ENCODE measurements at places on chromosomes 3 and 15. TPM values are rescaled to one million over a fixed set of nuclear protein-coding genes. Genes with fewer than 3 reads are reported as not detected.
A peak's percentile ranks its signal among the peaks of the same experiment; 100 is the strongest.

The ARNT2 gene
- total RNA-seq = not detected

The MASP1 gene
- total RNA-seq = not detected

The GP9 gene
- not detected for total RNA-seq

The SHC4 gene
- 0.33 TPM for total RNA-seq

The ANKRD63 gene
- total RNA-seq = not detected

The TRIM69 gene
- total RNA-seq = 33.7 TPM

The CPLX3 gene
- 1.5 TPM for total RNA-seq

The DOCK3 gene
- total RNA-seq = not detected

The ACKR4 gene
- total RNA-seq = 3.8 TPM

GRCh38 chr3:59079962-59080361 is 30.1 kb upstream of the CFAP20DC start:
- no peak for DNase-seq

DNA sequence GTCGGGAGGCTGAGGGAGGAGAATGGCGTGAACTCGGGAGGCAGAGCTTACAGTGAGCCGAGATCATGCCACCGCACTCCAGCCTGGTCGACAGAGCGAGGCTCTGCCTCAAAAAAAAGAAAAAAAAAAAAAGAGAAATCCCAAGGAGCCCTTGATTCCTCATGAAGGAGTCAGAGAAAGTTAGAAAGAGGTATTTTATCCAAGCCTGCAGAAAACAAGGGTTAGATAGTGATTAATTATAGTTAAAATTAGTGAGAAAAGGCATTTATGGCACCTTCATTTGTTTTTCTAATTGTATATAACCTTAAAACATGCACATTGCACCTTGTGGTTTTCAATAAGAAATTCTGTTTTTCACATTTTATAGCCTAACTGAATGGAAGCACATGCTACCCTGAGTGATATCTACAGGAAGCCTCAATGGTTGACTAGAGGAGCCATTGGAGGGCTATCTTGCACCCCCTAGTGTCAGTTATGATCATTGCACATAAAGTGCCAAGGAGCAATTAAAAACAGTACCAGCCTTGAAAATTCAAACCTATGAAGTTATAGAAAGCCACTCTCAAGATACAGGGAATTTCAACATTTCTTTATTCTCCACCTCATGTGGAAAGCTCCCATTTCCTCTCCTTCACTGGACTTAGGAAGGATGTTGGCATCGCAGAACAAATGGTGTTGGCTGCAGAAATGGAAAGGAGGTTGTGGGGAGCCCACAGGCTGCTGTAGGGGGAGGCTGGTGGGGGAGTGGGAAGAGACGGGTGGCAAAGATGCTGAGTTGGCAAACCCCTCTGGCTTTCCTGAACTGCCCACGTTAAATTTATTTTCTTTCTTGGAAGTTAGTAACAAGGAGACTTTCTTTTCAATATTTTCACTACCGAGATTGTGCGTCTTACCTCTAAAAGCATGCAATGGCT is 48.5 kb downstream of the ITGA11 start:
- DNase-seq = peak; percentile 63

GRCh38 chr15:40379374-40379773 is 3.1 kb upstream of the KNSTRN start:
- DNase-seq = no peak

DNA sequence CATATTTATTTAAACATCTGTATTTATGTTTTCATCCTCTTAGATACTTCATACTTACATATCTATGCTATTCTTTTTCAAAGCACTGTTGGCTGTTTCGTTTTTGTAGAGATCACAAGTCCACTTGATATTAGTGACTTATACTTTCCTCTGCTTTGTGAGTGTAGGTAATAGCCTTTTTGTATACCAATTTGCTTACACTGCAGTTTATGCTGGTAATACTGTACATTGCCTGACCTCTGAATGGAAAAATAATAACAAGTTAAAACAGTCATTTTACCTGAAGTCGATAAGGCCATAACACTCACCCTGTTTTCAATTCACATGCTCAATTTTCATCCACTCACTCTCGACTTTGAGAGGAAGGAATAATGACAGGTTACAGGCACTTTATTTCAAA is 89.9 kb upstream of the NANOGP8 start:
- DNase-seq = no peak

- peak; percentile 34 for DNase-seq
Measured at GRCh38 chr3:23758253-23758838, 47.4 kb upstream of the UBE2E1 start.

GRCh38 chr3:143070977-143071551 is 48.5 kb upstream of the CHST2 start:
- no peak for DNase-seq

DNA sequence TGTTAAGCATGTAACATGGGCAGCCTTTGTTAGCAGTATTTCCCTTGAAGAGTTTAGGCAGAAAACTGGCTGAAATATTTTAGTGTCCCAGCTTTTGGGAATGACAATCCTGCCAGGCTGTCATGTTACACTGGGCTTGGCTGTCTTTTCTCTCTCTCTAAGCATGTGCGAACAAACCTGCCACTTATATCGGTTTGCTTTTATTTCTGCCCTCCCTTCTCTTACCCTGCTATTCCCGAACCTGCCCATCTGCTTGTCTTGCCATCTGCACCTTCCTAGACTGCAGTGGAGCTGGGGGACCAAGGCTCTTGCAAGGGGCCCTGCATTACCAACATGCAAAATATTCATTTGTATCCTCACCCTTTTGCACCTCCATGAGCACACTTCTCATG is 339.6 kb downstream of the EPHB1 start:
- DNase-seq = no peak

GRCh38 chr3:58062472-58062871 is 54.2 kb downstream of the FLNB start:
- no peak for DNase-seq

DNA sequence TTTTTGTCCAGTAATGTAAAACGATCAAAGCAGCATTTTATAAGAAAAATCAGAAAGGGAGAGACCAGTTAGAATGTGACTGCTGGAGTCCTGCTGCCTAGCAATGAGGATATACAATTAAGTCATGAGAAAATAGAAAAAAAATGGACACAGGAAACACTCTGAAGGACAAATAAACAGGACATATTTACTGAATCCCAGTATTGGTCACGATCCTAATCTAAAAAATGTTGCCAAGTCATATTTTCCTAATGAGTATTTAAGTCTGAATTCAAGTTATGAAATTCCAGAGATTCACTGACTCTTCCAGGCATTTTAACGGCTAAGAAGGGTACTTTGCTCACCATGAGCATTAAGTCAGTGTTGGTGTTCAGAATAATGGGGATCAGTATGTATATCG is 154.3 kb upstream of the CCDC54 start:
- no peak for DNase-seq

GRCh38 chr3:22225161-22225560 is 474.2 kb upstream of the ZNF385D start:
- no peak for DNase-seq

- DNase-seq = no peak
Measured at GRCh38 chr15:87653646-87654045, 602.9 kb downstream of the NTRK3 start.

DNA sequence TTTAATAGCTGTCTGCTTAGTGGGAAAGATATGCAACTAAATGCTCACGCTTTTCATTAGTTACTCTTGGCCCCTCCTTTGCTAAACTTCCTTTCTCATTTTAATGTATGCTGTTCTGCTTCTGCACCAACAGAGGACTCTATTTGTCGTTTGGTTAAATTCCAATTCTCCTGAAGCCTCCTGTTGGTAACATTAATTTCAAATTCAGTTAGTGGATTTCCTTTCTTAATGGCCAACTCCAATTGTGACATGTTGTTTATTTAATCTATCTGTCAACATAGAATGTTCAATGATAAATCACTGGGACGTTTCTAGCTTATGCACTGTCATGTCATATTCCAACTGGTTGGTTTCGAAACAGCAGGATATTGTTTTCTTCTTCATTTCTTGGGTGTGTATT is 467.4 kb upstream of the BCHE start:
- no peak for DNase-seq

DNA sequence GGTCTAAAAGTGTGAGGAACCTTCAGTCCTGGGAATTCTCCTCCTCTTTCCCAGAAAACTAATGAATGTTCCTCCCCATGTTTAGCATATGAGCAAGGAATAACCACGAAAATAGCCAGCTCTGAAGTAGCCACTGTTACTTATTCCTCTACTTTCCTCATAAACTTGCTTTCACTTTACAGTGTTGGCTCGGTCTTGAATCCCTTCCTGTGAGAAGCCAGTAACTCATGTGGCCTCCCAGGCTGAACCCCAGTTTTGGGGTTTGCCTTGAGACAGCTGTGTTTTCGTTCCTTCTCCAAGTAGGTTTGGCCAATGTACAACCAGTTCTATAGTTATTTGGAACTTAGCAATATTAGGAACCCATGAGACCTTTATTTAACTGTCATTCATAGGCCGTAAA is 195.0 kb downstream of the CNTN6 start:
- no peak for DNase-seq

GRCh38 chr15:57079446-57079845 is 161.0 kb downstream of the TCF12 start:
- DNase-seq = no peak

GRCh38 chr15:31262901-31263671 is 63.5 kb upstream of the KLF13 start:
- DNase-seq = peak; percentile 91

- no peak for DNase-seq
Measured at GRCh38 chr3:124202754-124203153, 210.8 kb upstream of the ROPN1 start.

GRCh38 chr3:58164906-58165821 is 45.6 kb downstream of the DNASE1L3 start:
- DNase-seq = no peak

DNA sequence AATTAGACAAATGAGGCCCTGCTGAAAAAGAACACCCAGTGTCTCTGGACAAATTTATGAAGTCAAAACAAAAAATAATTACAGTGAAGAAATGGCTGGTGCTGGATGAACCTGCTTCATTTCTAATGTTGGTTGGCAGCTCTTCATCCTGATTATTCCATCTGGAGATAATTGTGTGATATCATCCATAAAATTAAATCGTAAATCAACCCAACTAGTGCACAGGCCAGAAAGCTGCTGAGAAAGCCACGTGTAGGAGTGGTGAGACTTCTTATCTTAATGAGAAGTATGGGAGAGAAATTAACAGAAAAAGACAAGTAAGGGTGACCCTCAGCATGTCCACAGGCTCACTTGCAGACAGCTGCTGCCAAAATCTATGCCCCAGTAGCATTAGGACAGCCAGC is 465.2 kb upstream of the TGFBR2 start:
- no peak for DNase-seq

GRCh38 chr3:32176989-32177701 is 61.3 kb upstream of the CMTM8 start:
- DNase-seq = peak; percentile 67

GRCh38 chr15:38406436-38406835 is 47.5 kb upstream of the FAM98B start:
- DNase-seq = no peak

DNA sequence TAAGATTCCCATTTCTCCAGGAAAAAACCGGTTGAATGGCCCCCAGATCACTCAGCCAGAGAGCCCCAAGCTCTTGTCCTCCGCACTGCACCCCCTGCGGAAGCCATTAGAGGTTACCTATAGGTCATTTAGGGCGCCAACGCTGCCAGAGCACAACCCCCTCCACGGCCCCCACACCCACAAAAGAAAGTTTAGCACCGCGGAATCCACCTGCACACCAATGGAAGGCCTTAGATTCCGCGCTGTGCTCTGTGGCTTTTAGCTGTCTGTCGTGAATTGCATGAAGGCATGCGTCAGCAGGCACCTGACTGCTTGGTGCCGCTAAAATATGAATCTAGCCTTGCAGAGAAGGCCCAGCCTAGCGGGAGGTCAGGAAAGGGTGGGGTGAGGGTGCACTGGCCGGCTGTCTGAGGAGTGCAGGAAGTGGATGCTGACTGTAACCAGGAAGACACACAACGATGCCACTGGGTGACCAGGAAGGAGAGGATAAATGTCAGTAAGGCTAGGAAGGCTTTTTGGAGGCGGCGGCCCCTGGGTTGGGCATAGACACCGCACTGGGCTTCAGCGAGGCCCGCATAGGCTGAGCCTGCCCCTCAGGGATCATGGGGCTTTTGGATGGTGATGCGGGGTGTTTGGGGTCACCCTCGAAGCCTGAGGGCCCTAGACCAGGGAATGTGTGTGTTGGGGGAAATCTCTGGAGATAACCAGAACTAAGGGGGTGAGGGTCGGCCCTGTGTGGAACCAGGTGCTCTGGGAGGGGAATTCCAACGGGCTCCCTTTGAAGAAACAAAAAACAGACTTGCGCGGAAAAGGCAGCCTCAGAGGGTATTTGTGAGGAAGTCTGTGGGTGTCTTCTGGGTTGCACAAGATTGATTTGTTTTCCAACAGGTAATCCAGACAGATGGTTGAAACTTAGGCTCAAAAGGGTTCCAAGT is 976 bp upstream of the NUP210 start:
- peak; percentile 90 for DNase-seq

DNA sequence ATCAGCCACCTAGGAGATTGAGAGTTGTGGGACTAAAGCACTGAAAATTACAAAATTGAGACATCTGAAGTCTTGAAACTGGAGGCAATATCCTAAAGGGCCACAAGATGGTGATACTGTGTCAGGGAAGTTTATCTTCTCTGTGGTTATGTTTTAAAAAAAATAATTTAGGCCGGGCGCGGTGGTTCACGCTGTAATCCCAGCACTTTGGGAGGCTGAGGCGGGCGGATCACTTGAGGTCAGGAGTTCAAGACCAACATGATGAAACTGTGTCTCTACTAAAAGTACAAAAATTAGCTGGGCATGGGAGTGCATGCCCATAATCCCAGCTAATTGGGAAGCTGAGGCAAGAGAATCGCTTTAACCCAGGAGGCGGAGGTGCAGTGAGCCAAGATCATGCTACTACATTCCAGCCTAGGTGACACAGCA is 17.9 kb upstream of the NIT2 start:
- peak; percentile 64 for DNase-seq

GRCh38 chr15:65868546-65869125 is 655 bp upstream of the RAB11A start:
- no peak for DNase-seq

DNA sequence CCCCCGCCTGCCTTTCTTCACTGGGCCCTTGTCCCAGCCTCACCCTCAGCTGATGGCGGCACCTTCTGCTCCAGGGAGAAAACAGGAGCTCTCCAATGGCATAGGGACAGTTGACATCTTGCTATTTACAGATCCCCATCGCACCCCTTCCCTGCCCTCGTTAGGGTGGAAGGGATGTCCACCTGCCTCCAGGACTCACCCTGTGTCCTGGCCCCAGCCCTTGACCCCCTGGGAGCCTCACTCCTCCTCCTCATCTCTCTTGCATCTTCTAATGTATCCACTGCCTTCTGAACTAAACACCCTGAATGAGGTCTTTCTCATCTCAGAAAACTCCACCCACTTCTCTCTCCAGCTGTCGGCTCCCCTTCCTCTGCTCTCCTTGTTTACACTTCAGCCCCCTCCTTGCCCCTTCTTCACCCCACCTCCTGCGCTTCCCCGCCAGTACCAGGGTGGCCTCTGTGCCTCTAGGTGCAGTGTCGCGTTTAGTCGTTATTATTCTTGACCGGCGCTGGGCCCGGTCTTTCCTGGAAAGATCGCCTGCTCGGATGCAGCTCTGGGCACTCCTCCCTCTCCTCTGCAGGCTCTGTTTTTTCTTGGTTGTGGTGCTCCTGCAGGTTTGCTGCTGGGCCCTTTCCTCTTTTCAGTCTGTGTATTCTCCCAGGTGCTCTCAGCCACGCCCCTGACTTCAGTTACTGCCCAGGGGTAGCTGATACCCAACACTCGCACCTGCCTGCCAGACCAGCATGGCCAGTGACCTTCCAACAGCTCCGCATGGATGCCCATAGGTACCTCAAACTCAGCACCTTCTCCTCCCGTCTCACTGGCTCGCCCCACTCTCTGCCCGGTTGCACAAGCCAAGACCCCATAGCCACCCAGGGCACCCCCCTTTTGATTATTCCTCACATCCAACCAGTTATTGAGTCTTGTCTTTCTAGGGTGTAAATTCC is 42.9 kb downstream of the PML start:
- DNase-seq = no peak

All from OCI-LY7 (cell line).